Cortex of kidney (tissue), 1 donor: ENCODE measurements at places on chromosomes 4 and X.

DNA sequence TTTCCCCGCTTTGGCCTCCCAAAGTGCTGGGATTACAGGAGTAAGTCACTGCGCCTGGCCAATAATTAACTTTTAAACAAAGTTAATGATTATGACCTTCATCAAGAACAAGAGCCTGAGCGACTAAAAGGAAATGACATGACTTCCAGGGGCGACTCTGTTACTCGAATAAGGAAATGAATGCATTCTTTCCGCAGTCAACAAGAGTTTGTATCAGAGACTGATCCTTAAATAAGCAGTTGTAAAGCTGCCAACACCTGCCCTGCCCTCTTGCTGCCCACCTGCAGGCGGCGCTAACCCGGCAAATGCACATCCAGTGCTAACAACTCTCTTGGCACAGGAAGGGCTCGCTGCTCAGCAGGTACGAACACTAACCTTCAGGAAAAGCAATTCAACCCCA, 27.3 kb downstream of the WDR1 start:
- no peak for DNase-seq

GRCh38 chr4:153522802-153523094, 56.6 kb downstream of the TMEM131L start:
- no peak for DNase-seq

DNA sequence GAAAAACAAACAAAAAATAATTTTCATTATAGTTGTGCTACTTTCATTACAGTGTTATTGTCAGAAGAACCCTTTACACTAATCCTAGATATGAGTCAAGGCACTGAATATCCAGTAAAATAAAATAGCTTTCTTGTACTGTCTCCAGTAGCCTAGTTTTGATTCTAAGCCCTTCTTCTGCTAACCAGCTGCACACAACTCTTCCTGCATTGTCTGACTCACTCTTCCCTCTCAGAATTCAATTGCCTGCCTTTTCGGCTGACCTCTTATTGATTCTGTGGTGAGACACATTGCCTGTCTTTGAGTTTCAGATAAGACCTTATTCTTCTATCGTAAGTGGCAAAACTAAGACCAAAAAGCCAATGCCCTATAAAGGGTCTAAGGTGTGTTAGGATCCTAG, 26.7 kb upstream of the PCDH18 start:
- DNase-seq = no peak

DNA sequence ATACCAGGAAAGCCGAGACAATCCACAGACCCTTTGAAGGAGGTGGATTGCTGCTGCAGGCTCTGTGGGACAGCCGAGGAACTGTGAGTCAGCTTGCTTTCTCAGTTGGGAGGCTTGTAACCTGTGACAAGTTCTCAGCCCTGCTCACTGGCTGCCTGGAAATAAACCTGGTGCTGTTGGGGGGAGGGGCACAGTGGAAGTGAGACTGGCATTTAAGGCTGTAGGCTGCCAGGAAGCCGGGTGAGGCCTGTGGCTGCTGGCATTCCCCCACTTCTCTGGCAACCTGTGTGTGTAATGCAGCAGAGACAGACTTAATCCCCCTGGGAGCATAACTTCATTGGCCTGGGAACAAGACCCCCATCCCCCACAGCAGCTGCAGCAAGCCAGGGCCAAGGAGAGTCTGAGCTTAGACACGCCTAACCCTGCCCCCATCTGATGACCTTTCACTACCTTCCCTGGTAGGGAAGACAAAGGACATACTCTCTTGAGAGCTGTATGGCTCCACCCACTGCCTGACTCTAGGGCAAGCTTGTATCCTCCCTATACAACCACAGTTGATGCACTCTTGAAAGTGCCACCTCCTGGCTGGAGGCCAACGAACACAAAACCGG, 64.1 kb downstream of the ALPK1 start:
- no peak for DNase-seq

GRCh38 chrX:103626855-103627254, 1.9 kb upstream of the TCEAL1 start:
- no peak for DNase-seq

GRCh38 chr4:77022560-77023179, 53.1 kb downstream of the CCNI start:
- no peak for DNase-seq

- no peak for DNase-seq
Observed at GRCh38 chrX:69496183-69496582, 7.9 kb upstream of the NALF2 start.

DNA sequence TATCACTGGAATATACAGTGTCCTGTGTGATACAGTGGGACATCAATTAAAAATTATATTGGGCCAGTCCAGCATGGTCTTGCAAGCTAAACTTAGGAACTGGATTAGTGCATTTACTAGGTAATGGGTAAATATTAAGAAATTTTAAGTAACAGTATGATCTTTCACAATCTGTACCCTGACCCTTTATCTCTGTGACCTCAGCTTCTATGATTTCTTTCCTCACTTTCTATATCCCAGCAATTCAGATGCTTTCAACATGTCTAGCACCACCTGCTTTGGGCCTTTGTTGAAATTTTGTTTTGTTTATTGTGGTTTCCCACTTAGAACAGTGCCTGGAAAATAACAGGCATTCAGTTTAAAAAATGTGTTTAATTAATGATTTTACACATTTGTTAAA, 2295.4 kb downstream of the ARAP2 start:
- no peak for DNase-seq

DNA sequence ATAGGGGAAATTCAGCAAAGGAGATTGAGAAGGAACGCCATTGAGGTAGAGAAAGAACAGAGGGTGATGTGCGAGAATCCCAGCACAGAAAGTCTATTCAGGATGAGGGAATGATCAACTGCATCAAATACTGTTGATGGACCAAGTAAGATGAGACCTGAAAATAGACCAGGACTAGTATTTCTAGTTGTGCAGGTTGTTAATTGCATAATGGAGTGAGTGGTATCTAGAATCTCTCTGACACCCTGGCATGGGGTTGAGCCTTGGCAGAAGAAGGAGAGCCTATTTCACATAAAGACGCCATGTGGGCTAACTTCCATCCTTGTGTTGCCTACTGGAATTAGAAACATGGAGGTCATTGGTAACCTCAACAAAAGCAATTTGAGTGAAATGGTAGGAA, 135.6 kb downstream of the TMEM164 start:
- no peak for DNase-seq

DNA sequence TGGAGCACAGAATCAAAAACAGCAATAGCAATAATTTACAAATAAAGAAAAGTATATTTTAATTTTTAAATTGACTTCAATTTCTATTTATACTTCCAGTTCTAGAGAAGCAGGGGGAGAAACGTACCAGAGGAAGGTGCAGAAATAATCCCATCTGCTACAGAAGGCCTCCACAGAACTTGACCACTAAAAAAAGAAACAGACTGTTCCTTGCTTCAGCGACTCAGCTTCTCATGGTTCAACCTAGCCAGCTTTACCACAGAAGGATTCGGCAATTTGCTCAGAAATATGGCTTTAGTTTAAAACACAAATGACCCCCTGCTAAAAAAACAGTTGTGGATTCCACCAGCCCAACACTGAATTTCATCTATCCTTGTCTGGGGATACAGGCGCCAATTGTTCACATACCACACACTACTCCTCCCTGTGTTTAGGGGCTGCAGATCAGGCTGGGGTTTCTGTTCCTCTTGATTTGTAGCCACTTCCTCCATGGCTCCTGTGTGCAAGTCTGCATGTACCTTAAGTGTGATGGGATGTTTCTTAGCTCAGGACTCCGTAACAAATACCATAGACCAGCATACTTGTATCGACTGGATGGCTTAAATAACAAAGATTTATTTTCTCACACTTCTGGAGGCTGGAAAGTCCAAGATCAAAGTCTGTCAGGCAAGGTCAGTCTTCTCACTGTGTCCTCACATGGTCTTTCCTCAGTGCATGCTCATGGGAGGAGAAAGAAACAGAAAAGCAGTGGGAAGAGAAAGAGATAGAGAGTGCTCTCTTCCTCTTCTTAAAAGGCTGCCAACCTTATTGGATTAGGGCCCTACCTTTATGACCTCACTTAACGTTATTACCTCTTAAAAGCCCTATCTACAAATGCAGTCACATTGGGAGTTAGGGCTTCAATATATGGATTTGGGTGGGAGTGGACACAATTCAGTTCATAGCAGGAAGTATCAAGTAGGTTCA, 79.1 kb downstream of the AMOT start:
- DNase-seq = no peak

GRCh38 chrX:750812-751211, 120.2 kb downstream of the SHOX start:
- no peak for DNase-seq

DNA sequence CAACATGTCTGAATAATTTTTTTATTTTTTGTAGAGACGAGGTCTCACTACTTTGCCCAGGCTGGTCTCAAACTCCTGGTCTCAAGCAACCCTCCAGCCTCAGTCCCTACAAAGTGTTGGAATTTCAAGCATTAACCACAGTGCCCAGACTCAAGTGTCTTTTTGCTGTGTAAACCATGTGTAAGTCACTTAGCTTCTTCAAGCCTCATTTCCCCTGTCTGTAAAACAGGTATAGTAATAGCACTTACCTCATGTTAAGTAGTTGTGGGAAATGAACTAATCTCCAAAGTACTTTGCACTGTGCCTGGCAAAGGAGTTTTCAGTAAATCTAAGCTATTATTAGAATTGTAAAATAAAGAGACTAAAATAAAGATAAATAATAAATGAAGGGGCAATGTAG, 35.7 kb downstream of the STBD1 start:
- DNase-seq = no peak

GRCh38 chrX:79440336-79440735, 73.2 kb upstream of the ITM2A start:
- DNase-seq = no peak

GRCh38 chr4:163603257-163603656, 108.8 kb downstream of the TMA16 start:
- DNase-seq = no peak

DNA sequence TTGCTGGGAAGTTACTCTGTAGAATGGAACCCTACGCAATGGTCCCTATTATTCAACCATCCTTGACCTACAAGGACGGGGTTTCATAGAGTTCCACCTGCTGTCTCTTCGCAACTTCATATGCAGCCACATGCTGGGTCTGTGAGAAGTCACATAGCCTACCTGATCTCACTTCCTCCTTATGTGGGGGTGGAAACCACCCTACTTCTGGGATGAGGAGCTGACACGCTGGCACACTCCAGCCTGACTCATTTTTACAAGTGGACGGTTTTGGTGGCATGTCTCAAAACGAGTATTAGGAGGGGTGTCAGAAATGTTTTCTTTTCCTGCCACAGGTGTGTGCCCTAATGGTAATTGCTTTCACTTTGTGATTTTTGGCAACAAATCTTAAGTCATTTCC, 36.8 kb upstream of the ARSD start:
- DNase-seq = no peak

DNA sequence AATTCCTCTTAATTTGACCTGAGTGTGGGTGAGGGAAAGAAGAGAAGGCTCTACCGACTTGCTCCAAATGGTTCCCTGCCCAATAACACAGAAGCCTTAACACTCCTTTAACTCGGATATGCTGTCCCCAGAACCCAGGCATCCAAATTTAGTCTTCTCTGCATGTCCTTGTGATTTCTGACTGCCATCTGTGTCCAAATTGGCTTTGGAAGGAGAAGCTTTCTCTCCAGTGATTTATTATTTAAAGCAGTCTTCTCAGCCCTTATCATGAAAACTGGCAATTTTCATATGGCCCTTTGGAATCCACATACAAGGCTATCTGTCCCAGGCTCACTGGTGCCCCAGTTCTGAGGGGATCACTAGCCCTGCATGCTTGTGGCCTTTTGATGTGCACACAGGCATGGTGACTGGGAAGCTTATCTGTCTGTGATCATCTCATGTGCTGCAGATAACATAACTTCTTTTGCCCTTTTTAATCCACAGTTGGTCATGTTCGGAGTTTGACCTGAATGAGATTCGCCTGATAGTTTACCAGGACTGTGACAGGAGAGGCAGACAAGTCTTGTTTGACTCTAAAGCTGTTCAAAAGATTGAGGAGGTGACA, 56.7 kb downstream of the FNIP2 start:
- DNase-seq = no peak

GRCh38 chr4:17884063-17884462, 73.3 kb downstream of the NCAPG start:
- no peak for DNase-seq

DNA sequence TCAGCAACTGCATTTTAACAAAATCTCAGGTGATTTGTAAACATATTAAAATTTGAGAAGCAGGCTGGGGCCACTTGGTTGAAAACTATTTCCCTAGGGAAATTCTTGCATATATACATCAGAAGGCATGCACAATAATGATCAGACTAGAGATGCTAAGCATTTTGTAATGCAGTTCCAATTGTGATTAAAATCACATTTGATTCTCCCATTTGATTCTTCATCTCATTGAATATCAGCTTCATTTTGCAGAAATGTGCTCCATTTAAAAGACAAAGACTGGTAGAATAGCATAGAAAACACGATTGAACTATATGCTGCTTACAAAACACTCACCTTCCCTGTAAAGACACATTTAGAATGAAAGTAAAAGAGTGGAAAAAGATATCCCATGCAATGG, 32.4 kb upstream of the FHIP1A start:
- DNase-seq = no peak

- DNase-seq = no peak
Observed at GRCh38 chrX:38804682-38805431, 3.6 kb downstream of the MID1IP1 start.

DNA sequence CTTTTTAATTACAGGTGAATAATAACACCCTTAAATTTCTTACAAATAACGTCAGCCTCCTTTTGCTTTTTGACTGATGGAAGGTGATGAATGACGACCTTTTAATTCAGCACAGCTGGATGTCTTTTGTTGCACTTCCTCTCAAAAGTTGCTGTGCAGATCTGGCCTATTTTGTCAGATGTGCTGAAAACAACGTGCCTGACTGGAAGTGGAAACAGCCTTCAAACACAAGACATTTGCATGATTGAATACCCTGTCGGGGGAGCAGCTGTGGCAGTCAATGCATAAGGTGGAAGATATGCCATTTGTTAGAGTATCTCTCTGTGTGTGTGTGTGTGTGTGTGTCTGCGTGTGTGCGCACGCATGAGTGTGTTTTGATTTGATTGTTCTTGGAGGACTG, 579.7 kb downstream of the SPRY1 start:
- DNase-seq = no peak

GRCh38 chr4:6687947-6688878, 5.5 kb upstream of the S100P start:
- DNase-seq = no peak

- no peak for DNase-seq
Observed at GRCh38 chr4:37827030-37827685, 672 bp downstream of the PGM2 start.

DNA sequence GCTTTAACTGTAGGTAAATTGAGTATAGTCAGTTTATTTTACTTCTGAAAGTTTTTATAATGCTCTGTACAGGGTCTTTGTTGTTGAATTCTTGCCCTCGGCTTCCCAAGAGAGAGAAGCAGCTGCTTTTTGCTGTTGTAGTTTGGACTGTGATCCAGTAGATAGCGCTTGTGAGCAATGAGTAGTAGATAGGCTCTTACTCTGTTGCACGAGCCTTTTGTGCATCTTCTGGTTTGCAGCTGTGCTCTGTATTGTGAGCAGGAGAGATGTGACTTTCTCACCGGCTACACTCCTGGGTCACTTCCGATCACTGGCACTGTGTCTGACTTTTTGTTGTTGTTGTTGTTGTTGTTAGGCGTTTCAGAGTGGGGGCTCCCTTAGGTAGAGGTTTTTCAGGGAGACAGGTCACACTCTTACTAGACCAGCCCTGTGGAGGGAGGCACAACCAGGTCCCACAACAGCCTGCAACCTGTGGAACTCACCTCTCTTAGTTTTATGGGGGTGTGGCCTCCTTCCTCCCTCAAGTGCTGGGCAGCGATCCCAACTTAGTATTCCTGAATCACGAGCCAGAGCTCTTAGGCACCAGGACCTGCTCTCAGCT, 822.1 kb upstream of the GALNTL6 start:
- DNase-seq = no peak
